Activated CD4-positive, alpha-beta T cell treated with anti-CD3 and anti-CD28 coated beads for 1 hour (primary cell): ENCODE measurements at places on chromosomes 11 and 22.
A peak's percentile ranks its signal among the peaks of the same experiment; 100 is the strongest.

- no peak for DNase-seq
These were observed 1.7 kb downstream of the E2F8 start for GRCh38 chr11:19239039-19239438.

DNA sequence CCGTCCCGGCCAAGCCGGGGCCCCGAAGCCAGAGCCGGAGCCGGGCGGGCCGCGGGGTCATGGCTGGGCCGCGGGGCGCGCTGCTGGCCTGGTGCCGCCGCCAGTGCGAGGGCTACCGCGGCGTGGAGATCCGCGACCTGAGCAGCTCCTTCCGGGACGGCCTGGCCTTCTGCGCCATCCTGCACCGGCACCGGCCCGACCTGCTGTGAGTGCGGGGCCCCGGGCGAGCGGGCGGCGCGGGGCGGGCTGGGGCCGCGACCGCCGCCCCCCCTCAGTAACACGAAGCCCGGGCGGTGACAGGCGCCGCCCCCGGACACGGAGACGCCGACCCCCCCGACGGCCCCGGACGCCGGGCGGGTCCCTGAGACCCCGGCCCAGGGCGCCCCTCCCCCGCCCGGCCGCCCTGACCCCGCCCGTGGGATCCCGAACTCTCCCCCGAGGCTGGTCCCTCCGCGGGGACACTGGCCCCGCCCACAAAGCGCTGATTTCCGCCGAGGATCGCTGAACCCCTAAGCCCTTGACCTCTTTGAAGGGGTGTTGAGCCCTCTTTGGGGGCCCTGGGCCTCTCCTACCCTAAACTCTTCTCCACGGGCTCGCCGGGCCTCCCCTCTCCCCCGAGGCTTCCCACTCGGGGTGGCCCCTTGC lies 389 bp downstream of the MICALL1 start:
- peak; percentile 17 for DNase-seq

- DNase-seq, result no peak
These were observed 671.2 kb downstream of the TBC1D22A start for GRCh38 chr22:47433627-47434026.

DNA sequence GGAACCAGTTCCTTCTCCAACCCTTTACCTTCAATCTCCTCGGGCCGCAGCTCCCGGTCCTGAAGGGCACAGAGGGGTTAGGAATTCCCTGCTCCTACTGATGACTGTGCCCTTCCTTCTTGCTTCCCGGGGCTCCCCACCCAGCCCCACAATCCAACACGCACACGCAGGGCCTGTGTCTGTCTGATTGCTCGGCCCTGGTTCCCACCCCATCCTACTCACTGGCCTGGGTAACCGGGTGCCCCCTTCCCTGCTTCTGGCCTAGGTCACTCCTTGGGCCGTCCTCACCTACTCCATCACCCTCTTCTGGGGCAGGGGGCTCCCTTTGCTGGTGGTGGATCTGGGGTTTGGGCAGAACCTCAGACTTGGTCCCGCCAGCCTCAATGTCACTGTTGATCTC lies 1.3 kb downstream of the CABP2 start:
- no peak for DNase-seq

GRCh38 chr11:27904358-27905055 lies 203.4 kb downstream of the KIF18A start:
- DNase-seq, result no peak
